COLO829 (cell line): ENCODE measurements at places on chromosomes 5 and 9.

GRCh38 chr5:147832541-147832940, 1.1 kb upstream of the SPINK1 start:
- no peak for DNase-seq

DNA sequence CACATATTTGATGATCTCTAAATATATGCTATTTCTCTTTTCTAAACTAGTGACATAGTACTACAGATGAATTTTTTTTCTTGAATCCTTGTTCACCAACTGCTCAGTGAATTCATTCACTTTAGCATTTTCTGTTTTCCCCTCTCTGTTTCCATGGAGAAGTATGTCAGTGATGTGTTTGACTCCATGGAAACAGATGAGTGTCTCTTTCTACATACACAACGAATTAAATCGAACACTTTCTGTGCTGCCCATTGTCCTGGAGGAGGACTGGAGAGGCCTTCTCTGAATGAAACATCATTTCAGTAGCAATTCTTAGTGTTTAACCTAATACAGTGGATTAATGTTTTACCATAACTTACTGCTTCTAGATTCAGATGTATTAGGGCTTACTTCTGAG, 9.5 kb downstream of the INVS start:
- no peak for DNase-seq

DNA sequence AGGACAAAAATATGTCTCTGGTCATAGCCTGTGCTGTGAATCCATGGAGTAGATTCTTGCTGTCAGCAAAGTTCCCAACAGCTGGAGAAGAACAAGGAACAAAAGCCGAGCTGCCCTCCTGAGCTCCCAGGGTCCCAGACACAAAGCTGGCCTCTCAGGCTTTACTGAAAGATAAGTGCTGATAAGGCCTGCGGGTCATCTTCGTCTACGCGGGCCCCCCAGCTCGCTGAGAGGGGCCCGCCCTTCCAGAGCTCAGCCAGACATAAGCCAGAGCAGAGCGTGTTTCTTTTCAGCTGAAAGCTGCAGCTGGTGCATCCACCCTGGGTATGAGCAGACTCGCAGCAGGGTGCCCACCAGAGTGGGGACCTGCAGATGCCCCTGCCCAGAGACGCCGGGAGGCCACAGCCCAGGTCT, 84.7 kb downstream of the HSD17B3 start:
- no peak for DNase-seq

- no peak for DNase-seq
Observed at GRCh38 chr9:38065369-38066075, 3.5 kb downstream of the SHB start.

DNA sequence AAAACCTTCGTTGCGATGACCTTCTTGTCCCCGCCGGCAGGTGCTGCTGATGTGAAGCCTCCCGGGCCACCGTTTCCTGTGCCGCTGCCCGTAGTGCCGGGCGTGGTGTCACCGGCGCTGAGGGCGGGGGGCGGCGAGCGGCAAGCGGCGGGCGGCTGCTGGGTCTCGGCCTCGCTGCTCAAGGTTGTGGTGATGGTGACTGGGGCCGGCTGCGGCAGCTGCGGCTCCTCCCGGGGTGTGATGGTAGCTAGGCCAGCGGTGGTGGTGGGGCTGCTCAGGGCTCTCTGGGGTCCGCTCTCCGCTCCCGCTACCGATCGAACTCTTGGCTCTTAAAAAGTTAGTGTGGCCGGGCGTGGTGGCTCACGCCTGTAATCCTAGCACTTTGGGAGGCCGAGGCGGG, 36.0 kb upstream of the PTPN3 start:
- no peak for DNase-seq

DNA sequence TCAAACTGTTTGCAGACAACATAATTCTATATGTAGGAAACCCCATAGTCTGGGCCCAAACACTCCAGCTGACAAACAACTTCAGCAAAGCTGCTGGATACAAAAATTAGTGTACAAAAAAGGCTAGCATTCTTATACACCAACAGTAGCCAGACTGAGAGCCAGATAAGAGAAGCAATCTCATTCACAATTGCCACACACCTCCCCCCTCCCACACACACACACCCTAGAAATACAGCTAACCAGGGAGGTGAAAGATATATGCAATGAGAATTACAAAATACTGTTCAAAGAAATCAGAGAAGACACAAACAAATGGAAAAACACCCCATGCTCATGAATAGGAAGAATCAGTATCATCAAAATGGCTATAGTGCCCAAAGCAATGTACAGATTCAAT, 9.0 kb downstream of the MTREX start:
- DNase-seq = no peak

DNA sequence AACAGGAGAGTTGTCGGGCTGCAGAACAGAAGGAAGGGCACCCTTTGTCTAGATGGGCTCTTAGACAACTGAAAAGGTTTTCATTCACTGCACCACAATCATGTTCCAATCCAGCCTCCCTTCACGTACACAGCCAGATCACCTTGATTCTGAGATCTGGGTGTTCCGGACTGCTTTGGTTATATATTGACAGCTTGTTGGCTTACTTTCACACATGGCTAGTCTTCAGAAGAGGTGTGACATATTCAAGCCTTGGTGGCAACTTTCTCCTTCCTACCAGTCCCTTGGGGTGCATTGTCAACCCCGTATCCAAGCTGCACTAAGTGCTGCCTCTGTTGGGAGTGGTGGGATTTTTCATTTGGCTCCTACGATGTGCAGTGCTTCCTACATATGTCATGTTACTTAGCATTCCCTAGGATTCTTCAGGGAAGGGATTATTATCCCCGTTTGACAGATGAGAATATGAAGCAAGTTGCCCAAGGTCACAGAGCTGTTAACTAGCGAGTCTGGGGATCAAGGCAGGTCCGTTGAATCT, 100.6 kb downstream of the LIFR start:
- no peak for DNase-seq

GRCh38 chr5:10588779-10589447, 25.0 kb downstream of the ANKRD33B start:
- DNase-seq = no peak

- no peak for DNase-seq
Observed at GRCh38 chr5:41831155-41831554, 39.1 kb downstream of the OXCT1 start.

- DNase-seq = no peak
Observed at GRCh38 chr5:36607114-36607571, 737 bp downstream of the SLC1A3 start.

DNA sequence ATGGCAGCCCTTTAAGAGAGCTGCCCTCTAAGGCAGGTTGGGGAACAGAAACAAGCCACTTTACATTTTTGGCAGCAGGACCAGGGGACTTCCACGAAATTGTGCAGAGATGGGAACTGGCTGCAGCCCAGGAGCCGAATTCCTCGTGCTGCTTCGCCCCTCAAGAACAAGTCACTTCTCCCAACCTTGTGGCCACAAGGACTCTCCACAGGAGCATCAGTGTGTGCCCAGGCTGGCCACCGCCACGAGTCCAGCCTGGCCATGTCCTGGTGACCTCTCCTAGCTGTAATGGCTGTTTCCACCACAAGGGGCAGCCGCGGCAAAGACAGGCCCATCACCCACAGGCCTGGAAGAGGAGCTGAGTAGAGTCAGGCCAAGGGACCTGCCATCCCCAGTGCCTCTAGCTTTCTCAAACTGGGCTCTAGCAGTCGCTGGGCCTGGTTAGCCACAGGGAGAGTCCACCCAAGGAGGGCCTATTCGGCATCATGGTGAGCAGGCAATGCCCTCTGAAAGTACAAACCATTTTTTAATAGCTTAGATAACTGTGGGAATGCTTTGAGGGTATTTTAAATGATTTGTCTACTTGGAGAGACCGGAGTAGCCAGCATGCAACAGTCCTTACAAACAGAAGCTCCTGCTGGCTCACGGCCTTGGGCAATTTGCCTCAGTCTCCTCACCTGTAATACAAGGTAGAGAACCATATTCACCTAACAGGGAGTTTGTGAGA, 129.0 kb downstream of the COL23A1 start:
- peak; percentile 27 for DNase-seq

DNA sequence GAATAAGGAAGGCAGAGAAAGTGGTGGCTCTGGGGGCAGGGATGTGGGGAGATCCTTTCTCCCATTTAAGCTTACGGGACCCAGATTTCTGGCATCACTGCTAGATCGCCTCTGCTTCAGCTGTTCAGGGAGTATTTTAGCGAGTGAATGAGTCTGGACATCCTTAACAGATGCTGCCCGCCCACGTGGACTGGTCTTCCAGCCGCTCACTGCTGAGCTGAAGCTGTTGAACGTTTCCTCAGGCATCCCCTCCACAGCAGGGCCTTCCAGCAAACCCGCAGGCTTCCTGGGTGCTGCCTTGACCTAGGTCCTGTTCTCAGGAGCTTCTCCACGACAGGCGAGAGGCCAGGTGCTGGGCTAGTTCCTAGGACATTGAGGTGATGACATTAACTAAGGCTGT, 144.4 kb upstream of the EFNA5 start:
- no peak for DNase-seq

- DNase-seq = no peak
Observed at GRCh38 chr9:91933556-91934352, 16.3 kb downstream of the ROR2 start.

DNA sequence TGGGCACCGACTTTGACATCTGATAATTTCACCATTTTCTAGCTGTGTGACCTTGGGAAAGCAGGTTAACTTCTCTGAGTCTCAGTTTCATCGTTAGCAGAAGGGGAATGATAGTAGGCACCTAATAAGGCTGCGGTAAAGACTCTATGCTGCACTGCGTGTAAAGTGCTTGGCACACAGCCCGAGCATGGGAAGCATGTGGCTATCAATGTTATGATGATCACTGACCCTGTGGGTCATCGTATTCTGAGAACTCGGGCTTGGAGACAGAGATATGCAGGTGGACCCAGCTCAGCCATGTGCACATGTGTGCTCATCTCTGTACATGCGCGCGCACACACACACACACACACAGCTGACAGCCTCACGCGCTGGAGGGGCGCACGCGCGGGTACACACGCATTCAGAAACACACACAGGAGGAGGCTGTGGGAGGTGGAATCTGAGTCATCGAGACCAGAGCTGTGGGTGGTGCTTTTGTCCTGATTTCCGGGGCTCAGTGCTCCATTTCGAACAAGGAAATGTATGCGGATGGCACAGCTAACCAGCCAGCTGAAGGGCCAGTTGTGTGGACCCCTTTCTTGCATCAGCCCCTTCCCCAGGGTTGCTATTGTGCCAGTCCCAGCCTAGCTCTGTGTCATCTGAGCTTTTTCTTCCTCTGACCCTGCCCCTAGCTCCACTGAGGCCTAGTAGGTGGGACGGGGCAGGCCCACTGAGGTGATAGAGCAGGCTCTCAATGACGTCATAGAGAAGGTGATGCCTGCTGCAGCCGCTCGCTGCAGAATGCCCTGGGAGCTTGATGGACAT, 11.1 kb upstream of the ARAP3 start:
- DNase-seq = peak; percentile 66

GRCh38 chr5:142445266-142445665, 120.4 kb upstream of the SPRY4 start:
- no peak for DNase-seq

DNA sequence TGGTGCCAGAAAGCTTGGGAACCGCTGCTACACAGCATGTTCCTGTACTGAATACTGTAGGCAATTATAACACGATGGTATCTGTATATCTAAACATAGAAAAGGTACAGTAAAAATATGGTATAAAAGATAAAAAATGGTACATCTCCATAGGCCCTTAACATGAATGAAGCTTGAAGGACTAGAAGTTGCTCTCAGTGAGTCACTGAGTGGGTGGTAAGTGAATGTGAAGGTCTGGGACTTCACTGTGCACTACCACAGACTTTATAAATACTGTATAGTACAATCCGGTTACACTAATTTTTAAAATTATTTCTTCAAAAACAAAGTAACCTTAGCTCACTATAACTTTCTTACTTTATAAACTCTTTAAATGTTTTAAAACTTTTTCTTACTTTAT, 819.9 kb upstream of the GRAMD2B start:
- no peak for DNase-seq

DNA sequence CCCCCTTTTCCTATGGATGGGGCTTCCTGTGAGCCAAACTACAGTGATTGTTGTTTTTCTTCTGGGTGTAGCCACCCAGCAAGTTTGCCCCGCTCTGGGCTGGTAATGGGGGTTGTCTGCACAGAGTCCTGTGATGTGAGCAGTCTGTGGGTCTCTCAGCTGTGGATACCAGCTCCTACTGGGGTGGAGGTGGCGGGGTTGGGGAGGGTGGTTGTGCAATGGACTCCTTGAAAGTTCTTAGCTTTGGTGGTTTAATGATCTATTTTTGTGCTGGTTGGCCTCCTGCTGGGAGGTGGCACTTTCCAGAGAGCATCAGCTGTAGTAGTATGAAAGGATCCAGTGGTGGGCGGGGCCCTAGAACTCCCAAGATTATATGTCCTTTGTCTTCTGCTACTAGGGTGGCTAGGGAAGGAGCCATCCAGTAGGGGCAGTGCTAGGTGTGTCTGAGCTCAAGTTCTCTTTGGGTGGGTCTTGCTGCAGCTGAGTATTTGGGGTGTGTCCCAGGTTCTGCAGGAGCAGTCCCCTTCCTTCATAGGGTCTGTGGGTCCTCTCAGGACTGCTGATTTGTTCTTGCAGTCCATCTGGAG, 275.6 kb upstream of the PAPPA start:
- no peak for DNase-seq

DNA sequence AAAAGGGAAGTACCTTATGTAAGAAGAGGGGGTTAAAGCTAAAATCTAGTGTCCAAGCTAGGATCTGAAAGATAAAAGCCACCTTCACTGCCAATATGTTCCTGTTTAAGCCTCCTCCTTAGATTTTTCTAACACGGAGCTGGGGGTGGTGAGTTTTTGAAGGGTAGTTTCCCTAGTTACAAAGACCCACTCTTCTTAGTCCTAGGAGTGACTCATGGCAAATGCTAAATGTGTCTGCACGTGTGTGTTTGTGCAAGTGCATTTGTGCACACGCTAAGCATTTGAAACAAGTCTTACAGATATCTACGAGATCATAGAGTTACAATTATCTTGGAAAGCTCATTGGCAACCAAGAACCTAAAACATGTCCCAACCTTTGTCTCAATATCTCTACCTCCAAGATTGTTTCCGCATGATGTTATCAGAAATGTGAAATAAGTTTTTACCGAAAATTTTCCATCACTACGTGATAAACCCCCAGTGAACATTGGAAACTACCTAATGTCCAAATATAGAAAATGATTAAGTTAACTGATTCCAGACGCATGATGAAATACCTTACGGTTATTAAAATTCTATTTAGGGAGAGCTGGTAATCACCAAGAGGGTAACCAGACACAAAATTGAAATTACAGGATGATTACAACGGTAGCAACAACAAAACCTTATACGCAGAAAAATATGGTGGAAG, 78.0 kb upstream of the HRH2 start:
- no peak for DNase-seq

GRCh38 chr5:171424726-171425125, 5.3 kb downstream of the FGF18 start:
- DNase-seq = no peak

DNA sequence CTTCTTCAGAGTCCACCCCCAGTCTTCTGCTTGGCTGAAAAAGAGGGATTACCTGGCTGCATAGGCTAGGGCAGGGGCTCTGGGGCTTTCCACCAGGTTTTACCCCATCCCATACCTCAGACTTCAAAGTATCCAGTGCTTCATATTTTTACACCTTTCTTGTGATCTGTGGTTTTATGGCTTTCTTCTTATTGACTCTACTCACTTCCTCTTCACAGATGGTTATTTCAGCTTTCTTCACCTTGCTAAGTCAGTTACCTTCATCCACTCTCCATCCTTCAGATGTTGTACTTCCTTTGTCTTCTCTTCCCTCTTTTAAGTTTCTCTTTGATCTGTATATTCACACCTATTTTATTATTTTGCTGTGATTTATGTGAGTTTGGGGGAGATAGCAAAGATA, 104.3 kb downstream of the GRIA1 start:
- DNase-seq = no peak
